Activated naive CD4-positive, alpha-beta T cell treated with Interleukin-2 at 50 U/mL for 16 hours (primary cell): ENCODE measurements at places on chromosomes 3 and 15.

DNA sequence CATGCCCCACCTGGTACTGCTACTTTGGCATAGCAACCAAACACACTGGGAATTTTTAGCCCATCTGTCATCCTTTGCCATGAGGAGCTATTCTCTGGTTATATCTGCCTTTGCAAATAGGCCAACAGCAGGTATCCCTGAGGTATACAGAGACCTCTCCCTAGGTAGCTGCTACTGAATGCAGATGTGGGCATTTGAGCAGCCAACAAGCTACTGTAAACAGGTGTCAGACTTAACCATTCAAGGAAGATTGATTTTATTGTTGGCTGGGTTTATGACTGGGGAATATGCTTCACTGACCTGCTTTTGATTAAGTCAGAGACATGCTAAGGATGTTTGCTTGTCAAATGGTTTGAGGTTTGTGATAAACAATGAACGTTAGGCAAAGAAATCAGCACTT lies 183.2 kb downstream of the OXSM start:
- no peak for DNase-seq

GRCh38 chr3:44832965-44833364 lies 28.7 kb upstream of the TMEM42 start:
- no peak for DNase-seq

DNA sequence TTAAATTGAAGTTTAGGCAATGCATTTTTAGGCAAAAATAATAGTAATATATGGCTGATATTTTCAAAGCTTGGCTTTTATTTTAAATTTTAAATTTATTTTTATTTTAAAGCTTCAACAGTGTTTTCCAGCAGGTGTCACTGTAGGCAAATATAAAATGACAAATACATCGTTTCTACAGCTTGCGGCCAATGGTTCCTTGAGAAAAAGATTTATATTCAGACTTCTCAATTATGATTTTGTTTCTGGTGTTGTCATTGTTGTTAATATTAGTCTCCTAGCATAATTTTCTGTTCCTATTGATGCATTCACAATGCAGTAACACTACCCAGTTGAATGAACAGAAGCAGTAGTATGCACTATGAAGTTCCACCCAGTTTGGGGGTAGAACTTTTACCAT lies 220.7 kb upstream of the DNAJC19 start:
- no peak for DNase-seq

GRCh38 chr3:188814581-188814980 lies 357.2 kb upstream of the TPRG1 start:
- no peak for DNase-seq

DNA sequence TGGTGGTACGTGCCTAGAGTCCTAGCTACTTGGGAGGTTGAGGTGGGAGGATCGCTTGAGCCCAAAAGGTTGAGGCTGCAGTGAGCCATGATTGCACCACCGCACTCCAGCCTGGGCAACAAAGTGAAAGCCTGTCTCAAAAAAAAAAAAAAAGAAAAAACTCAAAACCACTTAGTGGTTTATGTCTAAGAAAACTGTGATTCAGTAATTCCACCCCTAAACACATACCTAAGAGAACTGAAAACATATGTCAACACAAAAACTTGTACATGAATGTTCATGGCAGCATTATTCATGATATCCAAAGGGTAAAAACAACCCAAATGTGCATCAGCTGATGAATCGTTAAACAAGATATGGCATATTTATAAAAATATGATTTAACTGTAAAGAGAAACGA lies 14.3 kb downstream of the SPG21 start:
- no peak for DNase-seq

DNA sequence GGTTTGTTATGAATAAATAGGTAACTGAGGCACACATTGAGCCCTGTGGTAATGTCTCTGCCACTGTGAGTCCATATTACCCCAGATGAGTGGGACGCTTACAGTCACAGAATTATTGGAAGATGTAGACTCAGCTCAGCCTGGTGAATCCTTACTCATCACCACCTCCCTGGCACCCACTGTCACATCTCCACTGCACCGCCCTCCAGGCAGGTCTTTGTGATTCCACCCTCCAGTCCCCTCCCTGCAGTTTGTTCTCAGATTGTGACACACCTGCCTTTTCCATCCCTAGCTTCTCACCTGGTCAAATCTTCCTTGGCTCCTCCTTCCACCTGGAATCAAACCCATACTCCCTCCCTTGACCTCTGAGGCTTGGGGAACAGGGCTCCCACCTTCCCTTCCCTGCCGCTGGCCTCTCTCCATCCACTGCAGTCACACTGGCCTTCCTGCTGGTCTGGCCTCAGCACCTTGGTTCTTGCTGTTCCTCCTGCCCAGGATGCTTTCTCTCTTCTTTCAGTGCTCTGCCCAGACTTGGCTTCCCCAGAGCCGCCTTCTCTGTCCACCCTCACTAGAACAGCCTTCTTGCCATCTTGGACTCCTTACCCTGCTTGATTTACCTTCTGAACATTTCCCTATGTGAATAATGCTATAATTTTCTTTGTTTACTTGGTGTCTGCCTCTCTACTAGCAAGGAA lies 9.4 kb downstream of the SLC6A20 start:
- DNase-seq = no peak

DNA sequence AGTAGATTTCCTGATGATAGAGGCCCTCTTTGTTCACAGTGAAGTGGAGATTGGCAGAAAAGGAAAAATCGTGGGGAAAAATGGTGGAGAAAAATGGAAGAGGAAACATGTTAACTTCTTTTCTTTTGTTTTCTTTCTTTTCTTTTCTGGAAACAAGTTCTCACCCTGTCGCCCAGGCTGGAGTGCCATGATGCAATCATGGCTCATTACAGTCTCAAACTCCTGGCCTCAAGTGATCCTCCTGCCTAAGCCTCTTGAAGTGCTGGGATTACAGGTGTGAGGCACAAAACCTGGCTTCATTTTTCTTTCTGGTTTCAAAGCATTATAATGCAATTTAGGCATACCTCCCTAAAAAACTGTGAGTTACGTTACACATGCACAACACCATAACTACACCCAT lies 464.2 kb downstream of the MECOM start:
- DNase-seq = no peak

DNA sequence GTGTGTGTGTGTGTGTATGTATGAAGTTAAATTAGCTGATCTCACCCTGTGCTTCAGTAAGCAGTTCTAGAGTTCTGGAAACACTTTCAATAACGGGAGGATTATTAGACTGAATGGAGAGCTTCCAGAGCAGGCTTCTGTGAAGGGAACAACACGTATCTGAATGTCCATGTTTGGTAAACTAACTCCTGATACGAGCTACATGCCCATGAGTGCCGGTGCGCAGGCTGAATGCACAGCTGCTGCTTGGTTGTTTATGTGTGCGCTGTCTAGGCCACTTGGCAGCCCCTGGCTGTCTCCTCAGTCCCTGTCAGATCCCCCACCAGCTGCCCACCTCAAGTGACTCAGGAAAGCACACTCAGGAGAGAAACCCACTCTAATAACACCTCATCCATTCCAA lies 137.0 kb downstream of the EPHB1 start:
- DNase-seq = no peak

DNA sequence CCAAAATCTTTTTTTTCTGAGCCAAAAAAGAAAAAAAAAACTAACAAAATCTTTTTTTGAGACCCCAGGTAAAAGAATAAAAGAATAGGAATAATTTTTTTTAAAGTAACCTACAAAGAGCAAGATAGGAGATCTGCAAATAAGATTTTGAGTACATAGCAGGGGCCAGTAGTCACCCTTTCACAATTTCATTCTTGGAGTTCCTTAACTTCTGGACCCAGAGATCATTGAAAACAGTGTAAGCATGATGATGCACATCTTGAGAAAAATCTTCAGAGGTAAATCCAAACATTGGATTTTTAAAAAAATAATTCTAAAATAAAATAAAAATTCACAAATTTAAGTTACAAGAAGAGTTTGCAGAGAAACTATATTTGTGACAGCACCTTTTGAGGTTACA lies 18.8 kb downstream of the TFRC start:
- DNase-seq = no peak
